ENCODE measurements at places on chromosomes 12 and 14. TPM values are rescaled to one million over a fixed set of nuclear protein-coding genes. Genes with fewer than 3 reads are reported as not detected.

- no peak for DNase-seq
Measured at GRCh38 chr12:50105913-50106450, 2.2 kb downstream of the GPD1 start.

Gene FIGNL2
- polyA plus RNA-seq: 6.0 TPM

Gene WIF1
- polyA plus RNA-seq: 2.5 TPM

GRCh38 chr12:108461058-108461660 is 53.9 kb upstream of the FICD start:
- DNase-seq: no peak

- DNase-seq: no peak
Measured at GRCh38 chr12:75553836-75554555, 42.6 kb upstream of the KRR1 start.

Gene KRT78
- not detected for polyA plus RNA-seq

- DNase-seq: no peak
Measured at GRCh38 chr14:65849091-65849490, 436.6 kb downstream of the FUT8 start.

- DNase-seq: no peak
Measured at GRCh38 chr14:97046967-97047366, 249.8 kb downstream of the VRK1 start.

GRCh38 chr12:2634471-2634870 is 160.3 kb upstream of the FKBP4 start:
- no peak for DNase-seq

DNA sequence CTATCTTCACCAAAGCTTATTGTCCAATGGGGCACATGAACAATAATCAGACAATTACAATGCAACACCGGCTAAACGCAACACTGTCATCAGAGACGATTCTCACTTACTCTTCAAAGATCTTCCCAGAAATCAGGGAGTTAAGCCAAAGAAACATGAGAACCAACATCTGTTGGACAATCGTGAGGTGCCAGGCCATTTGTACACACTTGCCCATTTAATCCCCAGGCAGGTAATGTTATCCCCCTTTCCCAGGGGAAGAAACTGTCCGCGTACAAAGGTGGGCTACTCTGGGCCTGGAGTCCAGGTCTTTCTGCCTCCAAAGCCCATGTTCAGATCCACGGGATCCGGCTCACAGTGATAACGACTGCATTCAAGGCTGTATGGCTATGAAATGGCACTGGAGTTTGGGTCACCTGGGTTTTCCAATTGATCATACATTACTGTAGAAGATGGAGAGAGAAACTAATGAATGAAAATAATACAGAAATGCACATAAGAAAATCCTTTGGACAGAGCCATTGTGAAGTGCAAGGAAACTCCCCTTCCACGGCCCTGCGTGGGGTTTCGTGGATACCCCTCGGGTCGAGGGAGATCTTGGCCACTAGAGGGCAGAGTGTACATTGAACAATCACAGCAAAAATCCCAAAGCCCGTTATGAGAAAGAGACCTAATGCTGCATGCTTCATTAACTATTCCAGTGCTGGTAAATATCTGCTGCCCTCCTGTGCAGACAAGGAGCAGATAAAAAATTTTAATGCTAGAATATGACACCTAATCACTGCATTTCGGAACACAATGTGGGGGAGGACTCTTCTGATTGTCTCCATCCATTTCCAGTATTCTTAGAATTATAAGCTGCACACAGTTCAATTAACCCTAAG is 111.4 kb downstream of the EGLN3 start:
- DNase-seq: peak; percentile 21

Gene MIPOL1
- 8.9 TPM for polyA plus RNA-seq

DNA sequence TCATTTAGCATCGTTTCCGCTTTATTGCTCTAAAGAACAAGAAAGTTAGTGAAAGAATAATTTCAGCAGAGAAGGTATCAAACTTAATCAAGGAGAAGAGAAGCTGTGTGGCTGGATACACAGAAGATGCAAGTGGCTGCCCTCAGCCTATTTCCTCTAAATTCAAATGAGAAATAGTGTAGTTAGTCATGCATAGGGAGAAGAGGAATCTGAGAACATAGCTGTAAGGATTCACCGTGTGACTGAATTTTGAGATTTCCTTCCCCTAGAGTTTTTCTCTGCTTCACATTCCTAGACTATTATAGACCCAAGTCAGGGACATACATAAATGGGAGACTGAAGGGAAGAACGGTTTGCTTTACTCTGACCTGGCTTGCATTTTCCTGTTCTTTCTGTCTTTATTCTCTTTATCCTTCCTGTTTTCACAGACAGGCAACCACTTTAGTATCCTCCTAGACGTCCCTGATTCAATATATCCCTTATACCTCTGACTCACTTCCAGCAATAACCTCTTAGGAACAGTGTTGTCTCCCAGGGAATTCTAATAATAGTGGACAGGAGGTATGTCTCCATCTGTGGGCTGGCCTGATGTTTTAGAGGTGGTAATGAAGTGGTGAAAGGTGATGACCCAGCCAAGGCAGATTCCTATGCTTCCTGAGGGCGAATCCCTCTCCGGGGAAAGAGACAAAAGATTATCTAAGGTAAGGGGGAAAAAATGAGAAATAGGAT is 7.0 kb downstream of the RNASE10 start:
- DNase-seq: no peak

- DNase-seq: no peak
Measured at GRCh38 chr12:118015306-118015705, 1.2 kb upstream of the RFC5 start.

DNA sequence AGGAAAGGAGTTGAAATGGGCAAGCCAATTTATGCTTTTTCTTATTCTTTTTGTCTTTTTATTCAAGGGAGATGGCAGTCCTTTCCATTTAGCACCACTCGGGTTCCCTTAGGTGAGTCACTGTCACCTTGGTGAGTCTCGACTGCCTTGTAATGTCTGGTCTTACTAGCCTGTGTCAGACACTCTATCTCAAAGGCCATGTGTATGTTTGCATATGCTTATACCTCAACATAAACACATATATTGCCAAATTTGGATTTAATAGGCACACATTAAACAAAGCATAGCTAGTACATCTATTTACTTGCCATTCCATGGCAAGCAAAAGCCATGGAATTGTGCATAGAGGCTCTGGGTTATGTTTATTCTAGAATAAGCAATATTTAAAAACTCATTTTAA is 624.9 kb upstream of the FOXG1 start:
- DNase-seq: no peak

GRCh38 chr12:28759333-28759732 is 389.7 kb upstream of the FAR2 start:
- DNase-seq: no peak

- no peak for DNase-seq
Measured at GRCh38 chr12:1367331-1368291, 226.8 kb downstream of the FBXL14 start.

GRCh38 chr14:74973003-74973653 is 17.7 kb upstream of the PGF start:
- DNase-seq: no peak

DNA sequence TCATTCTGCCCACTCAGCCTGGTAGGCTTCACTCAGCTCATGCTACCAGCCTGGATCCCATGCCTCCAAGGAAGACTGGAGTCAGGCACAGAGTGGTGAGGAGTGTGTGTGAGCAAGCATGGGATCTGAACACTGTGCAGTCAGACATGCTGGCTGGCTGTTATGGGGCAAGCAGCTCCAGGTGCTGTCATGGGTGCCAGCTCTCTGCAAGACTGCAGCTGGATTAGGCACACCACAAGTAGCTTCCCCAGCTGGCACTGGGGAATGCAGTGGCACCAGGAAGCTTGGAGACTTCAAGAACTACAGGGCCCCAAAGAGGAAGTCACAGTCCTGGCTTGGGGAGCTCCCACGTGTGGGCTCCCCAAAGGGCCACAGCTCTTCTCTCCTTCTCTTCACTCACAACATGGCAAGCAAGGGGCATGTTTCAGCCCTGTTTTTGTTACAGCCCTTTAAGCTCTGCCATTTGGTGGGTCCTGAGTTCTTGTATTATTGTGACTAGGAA is 202.5 kb downstream of the VRK1 start:
- no peak for DNase-seq

- DNase-seq: no peak
Measured at GRCh38 chr12:25502596-25502995, 50.5 kb downstream of the LMNTD1 start.

DNA sequence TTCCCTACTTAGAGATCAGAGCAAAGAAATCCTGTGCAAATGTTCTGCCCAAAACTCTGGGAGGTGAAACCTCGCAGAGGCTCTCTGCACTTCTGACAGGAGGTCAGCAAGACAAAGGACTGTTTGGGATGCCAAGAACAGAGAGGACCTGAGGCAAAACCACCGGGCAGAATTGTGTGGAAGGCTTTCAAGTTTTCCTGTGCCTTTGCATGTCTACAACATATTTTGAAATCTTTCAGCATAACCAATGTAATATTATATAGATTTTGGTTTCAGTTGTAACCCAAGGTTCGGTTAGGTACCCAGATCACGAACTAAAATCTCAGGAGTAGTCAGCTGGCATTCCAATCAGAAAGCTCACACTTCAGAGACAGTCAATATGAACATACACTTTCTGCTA is 99.4 kb upstream of the PLEKHA5 start:
- DNase-seq: no peak

DNA sequence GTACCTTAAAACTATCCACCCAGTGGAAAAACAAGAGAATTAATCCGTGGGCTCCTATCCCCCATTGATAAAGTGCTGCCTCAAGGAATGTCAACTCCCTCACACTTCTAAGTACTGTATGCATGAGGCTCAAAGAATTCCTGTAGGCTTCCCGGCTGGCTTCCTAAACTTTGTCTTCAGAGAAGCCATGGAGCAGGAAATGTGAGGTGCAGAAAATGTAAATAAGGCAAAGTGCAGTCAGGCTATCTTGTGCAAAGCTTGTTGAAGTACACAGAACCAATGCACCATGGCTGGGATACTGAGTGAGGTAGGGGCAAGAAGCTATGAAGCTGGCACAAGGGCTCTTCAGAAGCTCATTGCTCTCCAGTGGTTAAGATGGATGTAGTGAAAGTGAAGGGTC is 611.0 kb downstream of the FSCB start:
- no peak for DNase-seq

GRCh38 chr12:101727098-101727497 is 12.2 kb downstream of the SYCP3 start:
- no peak for DNase-seq

DNA sequence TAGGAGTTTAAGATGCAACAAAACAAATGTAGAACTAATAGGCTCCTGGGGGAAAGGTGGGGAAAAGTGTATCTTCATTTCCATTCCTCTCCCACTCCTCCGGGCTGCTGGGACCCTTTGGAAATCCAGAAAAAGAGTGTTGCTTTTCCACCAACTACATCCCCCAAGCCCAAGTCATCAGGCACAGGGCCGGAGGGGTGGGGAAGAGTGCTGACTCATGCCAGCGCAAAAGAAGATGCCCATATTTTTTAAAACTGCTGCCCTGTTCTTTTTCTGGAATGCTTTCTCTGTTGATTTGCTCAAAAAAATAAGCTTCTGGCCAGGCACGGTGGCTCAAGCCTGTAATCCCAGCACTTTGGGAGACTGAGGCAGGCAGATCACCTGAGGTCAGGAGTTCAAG is 70.9 kb downstream of the TBK1 start:
- DNase-seq: no peak

DNA sequence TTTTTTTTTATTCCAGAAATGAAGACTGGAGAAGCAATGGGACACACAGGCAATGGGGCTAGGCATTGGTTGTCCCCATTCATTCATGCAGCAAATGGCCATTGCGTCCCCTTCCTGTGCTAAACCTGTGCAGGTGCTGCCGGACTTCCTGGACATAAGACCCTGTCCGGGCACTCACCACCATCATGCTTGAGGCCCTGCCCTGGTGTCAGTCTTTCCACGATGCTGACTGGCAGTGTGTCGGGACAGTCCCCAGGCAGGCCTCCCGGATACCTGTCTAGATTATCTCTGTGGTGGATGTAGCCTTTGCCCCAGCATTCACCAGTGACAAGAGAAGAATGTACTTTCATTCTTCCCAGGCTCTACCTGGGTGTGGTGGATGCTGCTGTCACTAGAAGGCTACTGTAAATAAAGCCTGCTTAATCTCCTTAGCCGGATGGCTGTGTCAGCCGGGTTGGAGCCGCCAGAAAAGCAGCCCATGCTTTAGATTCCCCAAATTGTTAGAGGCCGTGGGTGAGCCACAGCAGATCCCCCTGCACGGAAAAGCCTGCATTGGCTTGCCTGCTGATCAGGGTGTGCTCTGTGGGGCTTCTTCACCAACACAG is 94.5 kb upstream of the PARP11 start:
- DNase-seq: no peak

Gene SALL2
- 67.9 TPM for polyA plus RNA-seq

Gene SIRT4
- 3.1 TPM for polyA plus RNA-seq

- DNase-seq: no peak
Measured at GRCh38 chr12:74732826-74733225, 195.2 kb downstream of the ATXN7L3B start.

Gene IGF1
- 12.3 TPM for polyA plus RNA-seq

Gene RDH5
- polyA plus RNA-seq: 46.1 TPM

Gene ATP23
- polyA plus RNA-seq: 10.0 TPM

Gene PTPRQ
- 28.0 TPM for polyA plus RNA-seq

All from renal cortex interstitium (tissue), 15 donors.